ENCODE measurements at places on chromosomes 11 and 22.

- no peak for DNase-seq
Observed at GRCh38 chr11:22165087-22165486, 27.8 kb upstream of the ANO5 start.

DNA sequence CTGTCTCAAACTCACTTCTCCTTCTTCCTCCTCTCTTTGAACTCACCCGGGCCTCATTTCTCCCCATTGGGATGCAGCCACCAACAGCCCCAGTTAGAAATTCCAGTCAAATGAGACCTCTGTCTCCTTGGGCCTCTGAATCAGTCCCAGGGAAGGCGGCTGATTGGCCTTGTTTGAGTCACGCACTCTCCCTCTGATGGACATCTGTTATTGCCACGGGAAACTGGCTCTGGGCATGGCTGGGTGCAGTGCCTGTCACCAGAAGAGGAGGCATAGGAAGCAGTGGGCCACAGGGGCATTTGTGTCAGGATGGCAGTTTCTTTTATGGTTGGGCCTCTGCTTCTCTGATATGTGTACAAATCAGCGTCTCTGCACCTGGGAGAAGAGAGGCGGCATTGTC is 9.6 kb upstream of the WNT11 start:
- DNase-seq = no peak

DNA sequence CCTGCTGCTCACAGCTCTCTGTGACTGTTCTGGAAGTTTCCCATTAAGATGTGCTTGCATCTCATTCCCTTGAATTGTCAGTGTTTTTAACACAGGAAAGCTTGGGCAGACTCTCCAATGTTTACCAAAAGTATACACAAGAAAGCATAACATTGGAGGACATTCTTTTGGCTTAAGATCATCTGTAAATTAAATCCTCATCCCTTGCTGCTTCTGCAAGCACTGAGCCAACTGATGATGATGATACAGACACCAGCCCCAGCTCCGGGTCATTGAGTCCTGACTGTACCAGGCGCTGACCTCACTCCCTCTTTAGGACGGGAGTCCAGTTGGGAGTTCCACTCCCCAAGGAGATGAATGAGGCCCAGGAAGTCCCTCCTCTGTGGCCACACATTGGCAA is 23.8 kb downstream of the CD82 start:
- DNase-seq = no peak

GRCh38 chr22:32204040-32204855 is 625 bp downstream of the RFPL2 start:
- peak; percentile 65 for DNase-seq

- no peak for DNase-seq
Observed at GRCh38 chr11:8167796-8168195, 1.0 kb downstream of the RIC3 start.

DNA sequence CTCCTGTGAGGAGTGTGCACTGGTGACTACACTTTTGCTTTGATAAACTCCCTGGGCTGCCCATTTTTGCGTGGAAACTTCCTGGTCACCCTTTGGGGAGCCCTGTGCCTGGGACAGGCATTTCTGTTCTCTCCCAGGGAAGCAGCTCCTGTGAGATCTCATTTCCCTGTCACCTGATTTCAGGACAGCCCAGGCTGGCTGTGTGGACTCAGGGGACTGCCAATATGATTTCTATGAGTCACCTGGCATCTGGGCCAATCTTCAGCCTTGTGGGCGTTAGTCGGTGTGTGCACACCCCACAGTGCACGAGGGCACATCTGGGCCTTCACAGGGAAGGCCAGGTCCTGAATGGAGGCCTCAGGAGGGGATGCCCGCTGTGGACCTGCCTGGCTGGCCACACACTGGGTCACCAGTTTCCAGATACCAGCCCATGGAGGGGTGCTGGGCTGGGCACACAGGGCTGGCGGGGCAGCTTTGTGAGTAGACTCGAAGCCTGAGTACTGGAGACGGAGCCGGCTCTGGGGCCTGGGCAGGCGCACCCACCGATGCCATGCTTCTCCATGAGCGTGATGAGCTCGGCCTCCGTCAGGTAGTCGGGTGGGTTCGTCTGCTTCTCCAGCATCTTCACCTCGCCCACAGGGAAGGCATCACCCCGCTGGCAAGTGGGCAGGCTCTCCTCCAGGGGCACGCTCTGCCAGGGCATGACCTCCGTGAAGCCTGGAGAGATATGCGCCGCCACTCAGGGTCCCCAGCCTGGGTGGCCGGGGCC is 9.4 kb upstream of the PPM1F start:
- no peak for DNase-seq

GRCh38 chr11:47516155-47516554 is 36.8 kb downstream of the CELF1 start:
- DNase-seq = no peak

DNA sequence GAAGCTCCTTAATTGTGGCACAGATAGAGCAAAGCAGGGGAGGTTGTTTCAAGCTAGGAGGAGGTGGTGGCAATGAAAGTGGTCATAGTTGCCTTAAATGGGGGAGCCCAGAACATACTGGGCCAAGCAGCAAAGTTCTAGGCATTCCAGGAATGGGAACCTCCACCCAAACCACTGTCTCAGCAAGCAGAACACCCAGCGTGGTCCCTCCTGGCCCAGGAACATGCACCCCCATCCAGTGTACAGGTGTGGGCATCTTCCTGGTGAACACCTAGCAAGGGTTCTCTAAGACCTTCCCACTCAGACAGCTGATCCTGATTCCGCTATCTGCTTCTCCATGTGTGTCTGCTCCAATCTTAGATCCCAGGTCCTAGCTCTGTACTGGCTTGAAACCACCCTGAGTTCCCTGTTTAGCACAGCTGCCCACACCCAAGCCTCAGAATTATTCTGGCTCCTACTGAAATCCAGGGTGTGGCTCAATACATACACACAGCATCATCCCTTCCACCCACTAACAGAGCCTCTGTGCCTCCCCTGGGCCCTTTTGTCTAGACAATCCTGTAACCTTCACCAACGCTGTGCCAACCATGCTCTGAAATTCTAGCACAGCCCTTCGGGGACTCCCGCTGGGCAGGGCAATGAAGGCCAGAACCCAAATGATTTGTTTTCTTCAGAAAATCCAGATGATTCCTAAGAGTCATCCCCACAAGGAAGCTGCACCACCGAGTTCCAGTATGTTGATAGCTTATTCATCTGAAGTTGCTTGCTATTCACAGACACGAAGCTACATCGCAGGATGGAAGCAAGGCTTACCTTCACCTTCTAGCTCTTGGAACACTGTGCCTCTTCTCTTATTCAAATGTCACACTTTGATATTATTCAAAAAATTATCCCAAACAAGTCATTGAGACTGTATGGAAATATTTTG is 76.6 kb downstream of the ABTB2 start:
- DNase-seq = no peak

DNA sequence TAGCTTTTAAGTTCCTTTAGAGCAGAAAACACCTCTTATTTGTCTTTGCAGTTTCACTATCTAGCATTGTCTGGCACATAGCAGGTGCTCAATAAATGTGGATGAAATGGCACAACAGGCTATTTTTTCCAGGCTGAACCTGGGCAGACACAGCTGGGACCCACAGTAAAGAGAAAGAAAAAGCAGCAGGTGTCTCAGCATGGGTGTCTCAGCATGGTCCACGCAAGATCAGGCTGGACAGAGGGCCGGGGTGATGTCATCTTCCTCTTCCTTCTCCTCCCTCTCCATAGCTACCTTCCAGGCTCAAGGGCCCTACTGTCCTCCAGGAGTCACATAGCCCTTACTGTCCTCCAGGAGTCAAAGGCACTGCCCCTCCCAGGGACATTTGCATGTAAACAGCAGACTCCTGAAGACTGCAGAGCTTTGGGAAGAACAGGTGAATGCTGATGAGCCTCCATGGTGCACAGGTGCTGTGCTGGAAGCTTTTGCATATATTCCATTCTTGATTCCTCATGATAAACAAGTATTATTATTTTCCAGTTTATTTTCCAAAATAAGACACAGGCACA is 65.2 kb downstream of the DSCAML1 start:
- no peak for DNase-seq

GRCh38 chr11:35950082-35950481 is 6.2 kb downstream of the LDLRAD3 start:
- no peak for DNase-seq

DNA sequence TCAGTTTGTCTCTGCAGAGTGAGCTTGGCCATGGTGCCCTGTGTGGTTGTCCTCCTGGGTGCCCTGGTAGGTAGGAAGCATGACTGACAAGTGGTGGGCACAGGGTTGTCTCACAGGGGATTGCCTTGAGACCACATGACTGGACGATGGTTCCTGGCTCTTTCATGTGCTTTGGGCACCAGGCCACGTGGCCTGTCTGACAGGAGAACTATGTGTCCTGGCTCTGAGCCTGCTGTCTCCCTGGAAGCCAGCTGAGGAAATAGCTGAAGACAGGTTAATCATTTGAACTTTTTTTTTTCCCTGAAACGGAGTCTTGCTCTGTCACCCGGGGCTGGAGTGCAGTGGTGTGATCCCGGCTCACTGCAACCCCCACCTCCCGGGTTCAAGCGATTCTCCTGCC is 93.2 kb downstream of the LDLRAD3 start:
- DNase-seq = no peak

GRCh38 chr11:128662076-128662475 is 31.8 kb upstream of the FLI1 start:
- no peak for DNase-seq

DNA sequence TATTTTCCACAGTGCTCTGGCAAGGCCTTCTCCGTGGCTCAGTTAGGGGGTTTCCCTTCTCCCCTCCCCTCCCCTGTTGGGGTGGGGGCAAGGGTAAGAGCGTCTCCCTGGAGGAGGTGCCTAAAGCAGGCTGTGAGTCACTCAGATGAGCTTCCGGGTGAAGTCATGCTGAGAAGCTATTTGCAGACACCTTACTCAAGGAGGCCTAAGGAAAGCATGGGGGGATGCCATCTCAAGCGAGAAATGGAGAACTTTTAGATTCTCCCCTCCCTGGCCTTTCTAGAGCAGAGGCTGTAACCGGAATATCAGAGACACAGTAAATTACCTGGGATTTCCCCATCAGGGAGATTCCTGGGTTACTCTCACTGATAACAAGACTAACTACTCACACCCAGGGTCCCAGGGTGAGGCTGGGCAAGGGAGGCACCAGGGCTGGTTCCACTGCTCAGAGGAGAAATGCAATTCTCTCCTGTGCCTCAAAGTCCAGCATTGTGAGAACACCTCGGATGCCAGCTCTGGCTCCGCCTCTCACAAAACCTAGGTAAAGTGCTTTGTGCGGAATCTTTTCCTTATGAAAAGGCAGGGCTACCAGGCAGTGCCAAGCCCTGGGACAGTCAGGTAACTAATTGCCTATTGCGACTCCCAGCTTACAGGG is 123.6 kb downstream of the ABTB2 start:
- DNase-seq = no peak

- DNase-seq = no peak
Observed at GRCh38 chr22:31089160-31090100, 8.3 kb downstream of the SMTN start.

- no peak for DNase-seq
Observed at GRCh38 chr11:82719361-82720105, 14.1 kb downstream of the FAM181B start.

DNA sequence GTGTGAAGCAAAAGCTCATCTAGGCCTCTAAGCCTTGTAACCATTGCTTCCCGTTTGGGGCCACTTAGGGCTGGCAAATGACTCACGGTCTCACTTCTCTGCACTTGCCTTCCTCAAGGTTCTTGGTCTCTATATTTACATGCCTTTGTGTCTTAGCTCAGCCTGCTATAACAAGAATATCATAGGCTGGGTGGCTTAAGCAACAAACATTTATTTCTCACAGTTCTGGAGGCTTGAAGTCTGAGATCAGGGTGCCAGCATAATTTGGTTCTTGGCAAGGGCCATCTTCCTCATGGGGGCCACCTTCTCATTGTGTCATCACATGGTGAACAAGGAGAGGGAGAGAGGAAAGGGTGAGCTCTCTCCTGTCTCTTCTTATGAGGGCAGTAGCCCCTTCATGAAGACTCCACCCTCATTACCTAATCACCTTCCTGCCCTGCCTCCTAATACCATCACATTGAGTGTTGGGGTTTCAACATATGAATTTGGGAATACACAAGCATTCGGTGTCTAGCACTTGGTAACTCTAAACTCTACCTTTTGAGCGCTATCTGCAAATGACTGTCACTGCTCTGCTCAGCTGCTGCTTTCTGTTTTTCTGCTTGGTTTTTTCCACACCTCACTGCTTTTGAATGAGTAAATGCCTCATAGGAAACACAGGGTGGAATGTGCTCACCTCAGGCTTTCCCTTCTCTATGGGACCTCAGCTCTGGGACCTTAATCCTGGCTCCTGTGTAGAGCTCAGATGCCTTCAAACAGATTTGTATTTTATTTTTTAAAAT is 16.2 kb upstream of the ME3 start:
- DNase-seq = no peak

DNA sequence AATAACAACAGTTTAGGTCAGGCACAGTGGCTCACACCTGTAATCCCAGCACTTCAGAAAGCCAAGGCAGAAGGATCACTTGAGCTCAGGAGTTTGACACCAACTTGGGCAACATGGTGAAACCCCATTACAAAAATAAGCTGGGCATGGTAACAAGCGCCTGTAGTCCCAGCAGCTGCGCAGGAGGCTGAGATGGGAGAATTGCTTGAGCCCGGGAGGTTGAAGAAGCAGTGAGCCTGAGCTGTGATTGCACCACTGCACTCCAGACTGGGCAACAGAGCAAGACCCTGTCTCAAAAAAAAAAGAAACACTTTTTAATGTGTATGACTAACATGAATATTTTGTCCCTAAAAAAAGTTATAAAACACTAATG is 24.5 kb upstream of the TFIP11 start:
- DNase-seq = no peak

DNA sequence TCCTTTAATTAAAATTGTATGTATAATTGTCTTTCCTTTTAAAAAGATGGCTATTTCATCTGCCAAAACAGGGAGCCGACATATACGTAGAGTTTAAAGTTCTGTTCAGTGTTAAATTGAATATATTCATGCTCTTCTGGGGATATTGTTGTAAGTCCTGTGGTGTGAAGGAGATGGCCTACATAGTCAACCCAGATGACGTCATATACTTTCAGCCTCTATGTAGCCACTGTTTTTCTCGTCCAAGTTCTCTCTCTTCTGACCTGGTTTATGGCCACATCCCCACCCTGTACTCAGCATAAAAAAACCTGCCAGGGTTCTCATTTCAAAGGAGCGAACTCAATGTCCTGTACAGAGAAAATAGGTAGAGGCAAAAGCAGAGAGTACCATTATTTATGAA is 509.4 kb upstream of the ARHGAP42 start:
- no peak for DNase-seq
